ENCODE measurements at places on chromosomes 13 and 19.

GRCh38 chr13:105907319-105908019, 628.0 kb downstream of the EFNB2 start:
- DNase-seq, result no peak

DNA sequence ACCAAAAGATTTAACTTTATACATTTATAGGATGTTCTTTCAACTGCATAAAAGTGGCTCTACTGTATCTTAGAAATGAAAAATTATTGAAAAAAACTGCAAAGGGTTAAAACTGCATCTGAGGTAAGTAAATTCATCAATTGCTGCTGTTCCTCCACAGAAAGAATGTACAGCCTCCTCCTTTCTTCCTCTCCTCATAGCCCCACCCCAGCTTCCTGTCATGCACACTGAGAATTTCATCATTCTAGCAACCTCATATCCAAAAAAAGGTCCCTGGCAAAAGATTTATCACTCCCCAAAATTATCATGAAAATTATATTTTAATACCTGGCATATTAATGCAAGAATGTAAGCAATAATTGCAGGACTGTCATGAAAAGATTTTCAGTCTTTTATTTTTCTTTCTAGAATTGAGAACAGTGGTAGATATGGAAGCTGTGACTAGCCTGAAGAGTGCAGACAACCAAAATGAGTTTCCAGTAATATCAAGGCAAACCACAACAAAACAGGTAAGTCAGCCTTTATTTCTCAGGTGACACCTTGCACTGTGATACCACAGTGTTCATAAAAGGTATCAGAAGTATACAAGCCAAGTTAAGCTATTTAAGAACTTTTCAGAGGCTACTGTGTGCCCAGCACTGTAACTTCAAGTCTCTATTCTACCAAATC, 110.8 kb downstream of the SUCLA2 start:
- no peak for DNase-seq

GRCh38 chr19:30742406-30742938, 370.3 kb downstream of the ZNF536 start:
- no peak for DNase-seq

DNA sequence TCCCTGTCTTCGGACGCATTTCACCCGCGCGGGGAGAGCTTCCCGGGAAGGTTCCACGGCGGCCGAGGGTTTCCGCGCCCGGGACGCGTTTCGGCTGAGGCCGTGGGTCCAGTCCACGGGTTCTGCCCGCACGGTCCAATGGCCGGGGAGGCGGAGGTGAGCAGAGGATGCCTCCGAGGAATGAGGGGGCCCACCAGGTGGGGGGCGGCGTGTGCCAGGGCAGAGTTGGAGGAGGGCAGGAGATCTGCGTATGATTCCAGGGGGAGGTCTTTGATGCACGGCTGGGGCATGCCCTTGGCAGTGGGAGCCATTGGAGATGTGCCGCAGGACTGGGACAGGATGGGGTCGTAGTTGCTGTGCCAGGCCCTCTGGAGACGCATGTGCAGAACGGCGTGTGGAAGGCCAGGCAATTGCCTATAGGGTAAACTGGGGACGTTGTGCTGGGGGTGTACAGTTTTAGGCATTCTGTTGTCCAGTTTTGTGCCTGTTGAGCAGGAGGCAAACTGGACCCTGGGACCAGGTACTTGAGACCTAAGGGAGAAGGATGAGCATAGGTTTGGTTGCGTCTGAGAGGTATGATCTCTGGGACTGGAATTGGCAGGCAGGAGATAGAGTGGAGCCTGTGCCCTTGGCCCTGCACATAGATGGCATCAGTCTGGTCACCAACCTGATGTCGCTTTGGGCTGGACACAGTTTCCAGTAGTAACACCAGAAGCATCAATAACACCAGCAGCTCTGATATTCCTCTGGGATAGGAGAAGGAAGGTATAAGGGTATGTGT, 751 bp downstream of the ZNF584 start:
- DNase-seq, result no peak

DNA sequence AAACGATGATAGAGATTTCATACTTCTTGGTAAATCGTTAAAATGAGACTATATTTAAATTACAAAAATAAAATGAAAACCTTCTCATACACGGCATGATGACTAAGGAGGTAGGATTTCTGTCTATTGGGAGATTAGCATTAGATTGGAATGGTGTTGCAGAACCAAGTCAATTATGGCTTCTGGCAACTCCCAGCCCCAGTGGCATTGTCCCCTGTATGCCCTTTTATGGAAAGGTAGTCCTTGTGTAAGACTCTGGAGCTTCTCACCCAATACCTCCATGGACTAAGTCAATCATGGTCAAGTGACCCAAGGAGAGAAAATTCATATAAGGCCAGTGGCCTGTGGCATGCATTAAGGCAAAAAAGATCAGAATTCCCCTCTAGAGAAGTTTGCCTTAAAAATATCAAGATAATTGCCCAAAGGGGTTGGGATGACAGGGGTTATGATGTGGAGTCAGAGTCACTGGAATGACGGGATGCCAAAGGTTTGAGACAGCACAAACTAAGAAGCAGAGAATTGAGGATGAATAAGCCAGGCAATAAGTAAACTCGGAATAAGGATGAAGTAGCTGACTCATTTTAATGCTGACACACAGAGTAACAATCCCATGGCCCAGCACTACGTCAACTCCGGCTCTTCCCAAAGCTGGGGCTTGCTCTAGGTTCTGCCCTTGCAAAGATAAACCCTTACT, 57.8 kb upstream of the POSTN start:
- DNase-seq, result no peak

DNA sequence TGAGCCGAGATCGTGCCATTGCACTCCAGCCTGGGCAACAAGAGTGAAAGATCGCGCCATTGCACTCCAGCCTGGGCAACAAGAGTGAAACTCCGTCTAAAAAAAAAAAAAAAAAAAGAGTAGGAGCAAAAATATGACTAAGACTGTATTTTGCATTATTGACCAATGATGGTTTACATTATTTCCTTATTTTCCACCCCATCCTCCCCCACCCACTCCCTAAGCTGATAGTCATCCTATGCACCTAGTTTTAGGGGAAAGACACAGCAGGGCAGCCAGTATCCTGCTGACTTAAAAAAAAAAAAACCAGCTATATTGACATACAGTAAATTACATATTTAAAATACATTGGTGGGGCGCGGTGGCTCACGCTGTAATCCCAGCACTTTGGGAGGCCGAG, 25.1 kb downstream of the VAV1 start:
- no peak for DNase-seq

DNA sequence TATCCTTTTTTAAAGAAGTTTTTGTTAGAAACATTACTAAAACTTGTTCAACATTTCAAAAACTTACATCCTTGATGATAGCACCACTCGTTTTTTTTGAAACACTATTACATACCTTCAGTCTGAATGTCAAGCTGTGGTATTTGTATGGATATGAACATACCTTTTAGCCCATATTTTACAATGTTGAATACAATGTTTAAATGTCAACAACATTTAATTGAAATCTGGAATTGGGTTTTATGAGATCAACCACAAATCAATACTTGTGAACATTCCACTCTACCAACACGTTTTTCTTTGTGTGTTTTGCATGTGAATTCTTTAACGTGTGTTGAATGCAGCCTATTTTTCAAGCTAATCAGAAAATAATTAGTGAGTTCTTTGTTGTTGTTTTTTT, 4.7 kb downstream of the SERP2 start:
- no peak for DNase-seq

DNA sequence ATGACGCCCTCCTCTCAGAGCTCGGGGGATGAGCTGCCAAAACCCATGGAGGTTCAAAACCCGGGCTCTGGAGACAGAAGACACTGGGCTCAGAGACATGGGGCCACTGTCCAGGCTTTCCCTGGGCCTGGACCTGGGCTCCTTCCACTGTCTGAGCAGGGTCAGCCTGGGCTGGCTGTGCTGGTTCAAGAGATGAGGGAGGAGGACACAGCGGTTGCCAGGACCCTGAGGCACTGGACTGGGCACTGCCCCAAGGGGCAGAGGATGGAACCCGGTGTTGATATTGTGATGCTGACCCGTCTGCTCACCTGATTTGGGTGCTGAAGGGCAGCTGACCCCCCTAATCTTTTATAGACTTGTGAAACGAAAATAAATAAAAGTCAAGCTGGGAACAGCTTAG, 14.1 kb upstream of the SIGLEC11 start:
- DNase-seq, result no peak

DNA sequence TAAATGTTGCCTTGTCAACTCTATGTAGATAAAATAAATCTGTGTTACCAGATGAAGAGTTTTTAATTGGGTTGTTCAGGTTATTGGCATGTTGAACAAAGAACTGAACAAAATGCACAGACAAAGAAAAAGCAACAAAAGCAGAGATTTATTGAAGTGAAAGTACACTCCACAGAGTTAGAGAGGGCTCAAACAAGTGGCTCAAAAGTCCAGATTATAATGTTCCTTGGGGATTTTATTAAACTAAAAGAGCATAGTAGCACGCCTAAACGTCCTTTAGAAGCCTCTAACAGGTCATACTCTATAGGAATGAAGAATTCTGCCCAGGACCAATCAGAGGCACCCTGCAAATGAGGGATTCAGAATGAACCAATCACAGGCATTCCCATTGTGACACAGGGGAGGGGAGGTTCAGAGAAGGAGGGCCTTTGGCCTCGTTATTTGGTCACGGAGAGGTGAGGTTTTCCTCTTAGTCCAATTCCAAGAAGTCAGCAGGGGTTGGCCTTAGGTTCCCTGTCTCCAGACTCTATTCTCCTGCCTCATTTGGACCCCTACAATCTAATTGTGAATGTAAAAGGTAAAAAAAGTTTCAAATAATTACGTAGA, 12.8 kb downstream of the PSMC4 start:
- DNase-seq, result no peak

- DNase-seq, result peak; percentile 21
Observed at GRCh38 chr19:10501971-10502523, 1.1 kb downstream of the KEAP1 start.

DNA sequence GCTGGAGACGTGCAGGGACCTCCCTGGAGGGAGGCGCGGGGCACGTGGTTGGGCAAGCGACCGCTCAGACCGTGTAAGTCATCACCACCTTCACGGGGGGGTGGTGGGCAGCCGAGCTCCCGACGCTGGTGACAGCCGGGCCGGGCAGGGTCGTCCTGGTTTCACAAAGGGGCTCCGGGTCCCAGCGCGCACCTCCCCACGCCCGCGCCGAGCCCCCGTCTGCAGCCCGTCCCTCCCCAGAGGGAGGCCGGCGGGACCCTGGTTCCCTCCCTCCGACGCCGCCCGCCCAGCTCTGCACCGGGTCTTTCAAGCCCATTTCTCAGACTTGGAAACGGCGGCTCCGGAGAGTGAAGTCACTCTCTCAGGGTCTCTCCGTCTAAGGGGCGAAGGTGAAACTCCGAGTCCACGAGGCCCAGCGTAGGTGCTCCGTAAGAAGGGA, 729 bp upstream of the ARID3A start:
- no peak for DNase-seq

- no peak for DNase-seq
Observed at GRCh38 chr13:39784347-39784746, 128.9 kb downstream of the COG6 start.

DNA sequence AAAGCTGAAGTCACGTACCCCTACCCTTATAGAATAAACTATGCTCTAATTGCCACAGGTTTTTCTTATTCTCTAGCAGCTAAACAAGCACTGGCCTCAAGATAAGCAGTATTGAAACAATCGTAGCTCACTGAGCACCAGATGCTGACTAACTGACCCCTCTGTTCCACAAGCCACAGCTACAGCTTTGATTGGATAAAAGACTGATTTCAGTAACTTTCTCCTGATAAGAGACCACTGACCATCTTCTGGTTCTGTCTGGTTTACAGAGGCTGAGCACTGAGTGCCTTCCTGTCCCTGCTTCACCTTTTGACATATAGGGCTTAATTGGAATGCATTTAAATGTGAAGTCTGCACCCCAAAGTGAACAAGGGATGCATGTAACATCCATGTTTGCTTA, 8.4 kb upstream of the RAP2A start:
- DNase-seq, result no peak

DNA sequence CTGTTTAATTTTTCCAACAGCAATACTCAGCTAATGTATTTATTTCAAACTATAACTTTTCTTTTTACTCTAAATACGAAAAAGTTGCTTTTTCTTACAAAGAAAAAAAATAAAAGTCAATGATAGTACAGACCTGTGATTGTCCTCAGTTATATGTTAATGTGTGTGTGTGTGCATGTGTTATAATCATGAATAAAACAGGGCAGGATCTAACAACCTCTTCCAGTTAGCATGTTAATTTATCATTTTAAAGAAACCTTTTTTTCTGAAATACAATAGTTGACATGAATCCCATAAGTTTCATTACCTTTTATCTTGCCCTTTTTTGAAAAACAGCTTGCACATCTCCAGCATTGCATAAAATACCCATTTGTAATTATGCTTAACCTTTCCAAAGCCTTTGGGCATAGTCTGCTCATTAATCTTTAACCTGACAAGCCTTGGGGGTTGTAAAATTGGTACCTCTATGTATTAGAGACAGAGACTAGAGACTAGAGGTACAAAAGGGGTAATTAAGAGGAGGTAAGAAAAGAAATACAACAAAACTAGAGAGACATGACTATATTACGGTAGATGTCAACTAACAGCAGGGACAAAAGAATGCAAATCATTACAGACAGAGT, 828.1 kb downstream of the OLFM4 start:
- DNase-seq, result no peak

DNA sequence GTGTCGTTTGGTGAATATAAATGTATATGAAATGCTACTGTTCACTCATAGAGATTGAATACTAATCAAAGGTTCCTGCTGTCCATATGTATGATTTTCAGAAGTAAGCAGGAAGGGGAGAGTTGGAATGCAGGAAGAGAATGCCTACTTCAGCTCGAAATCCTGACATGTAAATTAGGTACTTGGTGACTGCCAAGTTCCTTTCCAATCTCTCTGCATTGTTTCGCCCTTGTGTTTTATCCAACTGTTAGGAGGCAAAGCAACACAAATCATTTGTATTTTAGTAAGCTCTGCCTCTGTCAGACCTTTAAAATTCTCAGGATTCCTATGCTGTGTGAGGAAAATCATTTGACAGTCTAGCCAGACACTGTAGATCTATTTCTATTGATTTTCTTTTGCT, 9.0 kb downstream of the STARD13 start:
- DNase-seq, result no peak

DNA sequence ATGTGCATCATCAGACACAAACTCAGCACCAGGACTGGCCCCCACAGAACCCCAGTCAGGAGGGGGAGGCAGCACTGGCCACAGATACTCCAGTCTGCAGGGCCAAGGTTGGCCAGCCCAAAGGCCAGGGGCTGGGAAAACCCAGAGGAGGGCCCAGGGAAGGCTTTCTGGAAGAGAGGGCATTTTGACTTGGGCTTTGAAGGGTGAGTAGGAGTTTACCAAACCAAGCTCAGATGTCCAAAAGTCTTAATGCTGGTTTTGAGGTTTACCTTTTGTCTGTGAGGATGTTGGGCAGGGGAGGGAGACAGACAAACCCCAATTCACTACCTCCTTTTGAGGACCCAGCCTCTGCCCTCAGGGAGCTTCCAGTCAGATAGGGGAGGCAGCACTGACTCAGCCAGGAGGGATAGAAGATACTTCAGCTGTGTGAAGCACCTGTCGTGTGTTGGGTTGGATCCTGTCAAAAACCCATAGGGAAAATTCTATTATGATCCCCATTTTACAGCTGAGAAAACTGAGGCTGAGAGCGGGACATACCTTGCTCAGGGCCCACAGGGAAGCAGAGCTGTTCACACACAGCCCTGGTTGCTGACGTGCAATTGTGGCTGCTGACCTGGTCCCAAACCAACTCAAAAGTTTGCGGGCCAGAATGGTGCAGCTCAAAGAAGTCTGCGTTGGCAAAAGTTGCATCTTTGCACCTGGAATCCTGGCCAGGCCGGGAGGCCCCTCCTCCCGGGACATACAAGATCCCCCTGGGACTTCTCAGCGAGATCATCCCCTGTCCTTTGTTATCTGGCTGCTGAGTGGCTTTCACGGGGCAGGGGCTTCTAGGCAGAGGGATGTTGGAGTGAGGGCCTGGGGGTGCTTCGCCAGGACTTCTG, 13.1 kb downstream of the CILP2 start:
- no peak for DNase-seq

Data from activated CD4-positive, alpha-beta T cell treated with anti-CD3 and anti-CD28 coated beads for 24 hours (primary cell).